Activated naive CD4-positive, alpha-beta T cell (primary cell): ENCODE measurements at places on chromosomes 2 and 18.

DNA sequence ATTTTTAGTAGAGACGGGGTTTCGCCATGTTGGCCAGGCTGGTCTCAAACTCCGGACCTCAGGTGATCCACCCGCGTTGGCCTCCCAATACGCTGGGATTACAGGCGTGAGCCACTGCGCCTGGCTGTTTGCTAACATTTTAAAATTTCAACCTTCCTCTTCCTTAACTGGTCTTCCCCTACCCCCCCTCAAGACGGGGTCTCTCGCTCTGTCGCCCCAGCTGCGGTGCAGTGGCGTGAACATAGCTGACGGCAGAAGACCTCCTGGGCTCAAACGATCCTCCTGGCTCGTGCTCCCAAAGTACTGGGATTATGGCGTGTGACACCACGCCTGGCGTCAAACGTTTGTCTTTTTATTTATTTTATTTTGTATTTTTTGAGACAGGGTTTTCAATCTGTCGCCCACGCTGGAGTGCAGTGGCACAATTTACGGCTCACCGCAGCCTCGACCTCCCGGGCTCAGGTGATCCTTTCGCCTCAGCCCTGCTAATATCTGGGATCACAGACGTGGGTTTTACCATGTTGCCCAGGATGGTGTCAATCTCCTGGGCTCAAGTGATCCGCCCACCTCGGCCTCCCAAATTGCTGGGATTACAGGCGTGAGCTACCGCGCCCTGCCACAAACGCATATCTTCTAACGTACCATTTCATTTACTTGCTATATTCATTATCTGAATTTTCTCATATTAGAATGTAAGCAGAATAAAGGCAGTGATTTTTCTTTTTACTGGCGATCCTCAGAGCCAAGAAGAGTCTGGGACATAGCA, 984 bp upstream of the MSH2 start:
- no peak for DNase-seq

GRCh38 chr2:68231061-68231372, 21.3 kb downstream of the PPP3R1 start:
- no peak for DNase-seq

DNA sequence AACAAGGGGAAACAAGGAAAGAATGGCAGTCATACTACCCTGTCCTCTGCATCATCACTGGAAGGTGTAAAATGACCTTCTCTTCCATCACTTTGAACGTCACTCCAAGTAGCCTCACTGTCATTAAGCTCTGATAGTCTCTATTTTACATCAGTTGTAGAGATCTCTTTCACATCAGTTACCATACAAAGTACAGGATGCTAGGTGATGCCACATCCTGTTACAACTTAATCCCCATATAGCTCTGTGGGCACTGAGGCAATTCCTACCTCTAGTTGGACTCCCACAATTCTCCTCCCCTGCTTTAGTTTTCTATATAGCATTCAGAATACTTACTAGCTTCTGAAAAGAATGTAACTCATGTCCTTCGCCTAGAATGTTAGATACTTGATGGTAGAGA, 55.1 kb upstream of the TTC27 start:
- no peak for DNase-seq

DNA sequence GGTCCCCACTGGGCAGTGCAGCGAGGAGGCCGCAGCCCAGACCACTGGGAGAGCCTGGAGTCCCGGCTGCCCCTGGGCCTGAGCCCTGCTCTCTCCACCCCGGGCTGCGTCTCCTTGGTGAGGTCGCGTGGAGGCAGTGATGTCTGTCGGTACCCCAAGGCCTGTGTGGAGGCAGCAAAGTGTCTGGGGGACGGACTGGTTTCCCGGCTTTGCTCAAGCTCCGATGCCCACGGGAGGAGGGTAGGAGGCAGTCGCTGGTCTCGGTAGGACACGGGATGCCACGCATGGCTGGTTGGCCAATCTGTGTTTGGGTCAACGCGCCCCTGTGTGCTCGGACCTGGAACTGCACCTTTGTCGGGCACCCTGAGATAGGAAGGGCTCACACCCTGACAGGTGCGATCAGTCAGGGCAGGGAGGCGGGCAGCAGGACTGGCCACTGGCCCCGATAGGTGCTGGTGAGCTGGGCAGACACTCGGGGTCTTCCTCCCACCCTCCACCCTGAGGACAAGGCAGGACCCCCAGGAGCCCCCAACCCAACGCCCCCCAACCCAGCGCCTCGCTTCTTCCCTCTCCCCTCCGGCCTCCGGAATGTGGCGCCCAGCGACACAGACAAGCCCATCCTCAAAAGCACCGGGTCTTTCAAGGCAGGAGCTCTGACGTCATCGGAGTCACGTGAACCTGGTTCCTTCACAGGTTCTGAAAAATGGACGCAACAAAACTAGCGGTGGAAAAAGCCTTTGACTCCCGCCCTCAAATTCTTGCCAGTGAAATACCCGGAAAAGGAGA, 288.6 kb downstream of the NDUFA10 start:
- DNase-seq, result no peak

- no peak for DNase-seq
Observed at GRCh38 chr18:11042247-11042646, 107.1 kb downstream of the PIEZO2 start.

DNA sequence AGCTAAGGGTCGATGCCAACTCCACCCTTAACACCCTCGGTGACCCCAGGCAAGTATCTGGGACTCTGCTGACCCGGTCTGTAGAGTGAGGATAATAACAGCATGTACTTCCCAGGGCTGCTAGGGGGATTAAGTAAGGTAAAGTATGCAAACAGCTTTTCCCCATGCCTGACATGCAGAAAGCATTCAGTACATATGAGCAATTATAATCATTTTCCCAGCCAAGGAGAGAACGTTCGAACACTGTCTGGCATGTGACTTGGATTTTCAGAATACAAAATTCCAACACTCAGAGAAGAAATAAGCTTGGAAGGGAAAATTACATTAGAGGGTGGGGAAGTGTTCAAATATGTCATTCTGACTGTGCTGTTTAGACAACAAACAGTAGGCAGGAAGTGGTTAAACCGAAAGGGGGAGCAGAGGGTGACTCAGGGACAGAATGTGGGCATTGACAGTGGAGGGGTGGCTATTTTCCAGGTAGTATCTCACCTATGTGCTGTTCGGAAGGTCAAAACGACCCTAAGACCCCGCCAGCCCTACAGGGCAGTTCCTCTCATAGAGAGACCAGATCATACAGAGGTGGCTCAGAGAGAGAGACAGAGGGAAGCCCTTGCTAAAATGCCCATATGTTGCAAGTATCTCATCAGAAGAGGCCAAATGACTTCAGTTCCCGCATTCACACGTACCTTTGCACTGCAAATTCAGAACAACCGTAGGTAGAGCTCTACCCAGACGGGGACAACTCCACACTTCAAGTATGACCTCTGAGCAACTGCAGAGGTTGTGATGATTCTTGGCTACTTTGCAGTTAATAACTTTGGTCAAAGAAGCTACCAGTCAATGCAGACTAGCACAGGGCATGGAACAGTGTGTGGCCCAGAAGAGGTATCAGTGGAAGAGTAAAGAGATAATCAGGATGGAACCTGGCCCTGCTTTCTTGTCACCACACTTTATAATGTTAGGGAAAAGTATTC, 14.8 kb downstream of the ASPRV1 start:
- DNase-seq, result no peak

DNA sequence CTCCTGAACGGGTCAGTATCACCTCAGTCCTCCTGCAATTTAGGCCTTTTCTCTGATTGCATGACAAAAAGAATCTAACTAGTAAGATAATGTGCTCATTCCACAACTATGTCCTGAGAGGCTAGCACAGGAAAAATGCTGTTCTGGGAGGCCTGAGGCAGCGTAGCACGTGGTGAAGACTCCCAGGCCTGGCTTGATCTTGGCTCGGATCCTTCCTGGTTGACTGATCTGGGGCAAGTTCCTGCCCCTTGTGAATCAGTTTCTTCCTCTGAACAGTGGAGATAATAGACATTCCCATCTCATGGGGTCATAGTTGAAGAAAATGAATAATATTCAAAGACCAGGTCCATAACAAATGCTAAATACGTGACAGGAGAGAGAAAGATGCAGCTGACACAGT, 12.3 kb downstream of the FBLN7 start:
- DNase-seq, result no peak

- DNase-seq, result no peak
Observed at GRCh38 chr2:20467789-20468548, 21.1 kb downstream of the RHOB start.

DNA sequence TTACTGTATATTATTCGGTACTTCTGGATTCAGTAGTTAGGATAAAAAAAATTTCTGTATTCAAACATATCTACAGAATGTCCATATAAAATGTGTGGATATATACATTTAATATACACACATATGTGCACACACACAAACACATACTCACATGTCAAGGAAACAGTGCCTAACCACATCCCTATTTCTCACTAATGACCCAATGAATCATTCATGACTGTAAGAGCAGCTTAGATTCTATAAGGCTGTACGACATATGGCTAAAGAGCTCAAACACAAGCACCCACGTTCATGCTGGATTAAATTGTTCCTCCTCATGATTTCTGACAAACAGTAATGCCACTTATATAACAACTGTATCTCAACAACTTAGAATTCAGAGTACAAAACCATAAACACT, 457.3 kb downstream of the ADCYAP1 start:
- DNase-seq, result no peak

GRCh38 chr2:186913870-186914269, 64.9 kb upstream of the ZSWIM2 start:
- DNase-seq, result no peak

- DNase-seq, result no peak
Observed at GRCh38 chr2:152509772-152510491, 175.0 kb downstream of the FMNL2 start.

- no peak for DNase-seq
Observed at GRCh38 chr2:68698567-68699377, 35.8 kb upstream of the ARHGAP25 start.

GRCh38 chr2:12262681-12263436, 453.9 kb upstream of the TRIB2 start:
- DNase-seq, result no peak

DNA sequence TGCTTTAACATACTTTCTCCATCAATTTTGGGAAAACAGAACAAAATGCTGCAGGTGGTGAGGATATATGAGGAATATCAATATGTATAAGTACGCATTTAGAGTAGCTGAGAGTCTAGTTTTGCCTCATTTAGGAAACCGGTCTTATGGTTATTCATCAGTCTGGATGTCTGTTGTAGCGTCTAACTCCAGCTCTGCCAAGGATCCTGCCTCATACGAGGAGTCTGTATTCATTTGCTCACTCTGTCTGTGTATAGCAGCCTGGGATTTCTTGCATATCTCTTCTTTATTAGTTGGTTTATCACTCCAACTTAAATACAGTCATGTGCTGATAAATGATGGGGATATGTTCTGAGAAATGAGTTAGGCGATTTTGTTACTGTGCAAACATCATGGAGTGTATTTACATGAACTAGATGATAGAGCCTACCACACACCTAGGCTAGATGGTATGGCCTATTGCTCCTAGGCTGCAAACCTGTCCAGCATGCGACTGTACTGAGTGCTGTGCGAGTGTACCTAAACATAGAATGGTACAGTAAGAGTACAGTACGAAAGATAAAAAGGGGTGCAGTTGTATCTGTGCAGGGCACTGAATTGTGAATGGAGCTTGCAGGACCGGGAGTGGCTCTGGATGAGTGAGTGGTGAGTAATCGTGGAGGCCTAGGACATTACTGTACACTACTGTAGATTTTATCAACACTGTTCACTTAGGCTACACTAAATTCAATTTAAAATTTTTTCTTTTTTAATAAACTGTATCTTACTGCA, 148.1 kb downstream of the ZNF407 start:
- DNase-seq, result no peak

DNA sequence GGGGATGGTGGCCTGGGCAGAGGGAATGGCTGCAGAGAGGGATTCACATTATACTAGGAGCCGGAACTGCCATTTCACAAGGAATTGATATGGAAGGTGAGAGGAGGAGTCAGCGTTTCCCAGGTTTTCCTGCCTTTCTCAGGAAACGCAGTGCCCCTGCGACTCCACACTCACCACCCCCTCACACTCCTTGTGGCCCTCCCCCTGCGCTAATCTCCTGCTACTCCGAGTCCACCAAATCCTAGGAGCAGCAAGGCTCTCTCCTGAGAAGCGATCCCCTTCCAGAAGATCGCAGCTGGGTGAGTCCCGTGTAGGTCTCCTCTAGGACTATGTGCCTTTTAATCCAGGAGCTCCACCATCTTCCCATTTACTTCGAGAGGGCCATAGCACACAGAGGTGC, 140.6 kb downstream of the VAPA start:
- DNase-seq, result no peak

- DNase-seq, result peak; percentile 3
Observed at GRCh38 chr2:85853499-85854165, 35.2 kb downstream of the ST3GAL5 start.

DNA sequence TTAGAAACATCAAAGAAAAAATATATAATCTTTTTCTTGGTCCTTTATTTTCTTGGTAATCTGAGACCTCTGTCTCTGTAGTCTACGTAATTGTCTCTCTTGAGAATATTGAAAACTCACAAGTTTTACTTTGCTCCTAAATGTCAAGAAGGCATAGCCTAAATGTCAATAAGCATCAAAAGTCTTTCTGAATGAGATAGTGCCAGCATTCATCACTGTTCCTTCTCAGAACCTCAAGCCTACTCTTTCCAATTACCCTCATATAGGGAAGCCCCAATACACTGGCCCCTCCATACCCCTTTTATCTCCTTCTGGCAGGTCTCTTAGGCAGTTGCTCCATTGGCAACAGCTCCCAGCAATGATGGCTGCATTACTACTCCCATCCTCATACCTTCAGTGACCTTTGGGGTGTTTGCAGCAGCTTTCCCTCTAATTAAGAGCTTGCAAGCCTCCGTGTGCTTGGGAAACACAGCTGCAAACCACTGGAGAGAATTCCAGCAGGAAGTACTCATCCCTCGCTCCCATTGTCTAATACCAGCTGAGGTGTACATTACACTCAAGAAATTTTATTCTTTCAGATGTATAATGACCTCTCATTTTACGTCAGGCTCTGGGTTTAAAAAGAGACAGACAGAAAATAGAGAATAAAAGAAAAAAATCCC, 95.8 kb downstream of the KYNU start:
- DNase-seq, result no peak

GRCh38 chr2:148221166-148221565, 200.3 kb downstream of the MBD5 start:
- no peak for DNase-seq

DNA sequence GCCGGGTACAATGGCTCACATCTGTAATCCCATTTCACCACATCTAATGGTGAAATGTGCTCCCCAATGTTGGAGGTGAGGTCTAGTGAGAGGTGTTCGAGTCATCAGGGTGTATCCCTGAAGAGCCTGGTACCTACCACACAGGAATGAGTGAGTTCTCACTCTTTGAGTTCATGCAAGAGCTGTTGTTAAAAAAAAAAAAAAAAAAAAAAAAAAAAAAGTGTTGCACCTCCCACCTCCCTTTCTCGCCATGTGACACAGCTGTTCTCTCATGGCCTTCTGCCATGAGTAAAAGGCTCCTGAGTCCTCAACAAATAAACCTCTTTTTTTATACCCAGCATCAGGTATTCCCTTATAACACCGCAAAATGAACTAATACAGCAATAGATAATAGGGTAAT, 106.3 kb downstream of the C2orf74 start:
- DNase-seq, result no peak

GRCh38 chr2:120929829-120930228, 194.2 kb downstream of the GLI2 start:
- no peak for DNase-seq
